M059J (cell line): ENCODE measurements at places on chromosomes 5 and 9. TPM values are rescaled to one million over a fixed set of nuclear protein-coding genes. Genes with fewer than 3 reads are reported as not detected.

DNA sequence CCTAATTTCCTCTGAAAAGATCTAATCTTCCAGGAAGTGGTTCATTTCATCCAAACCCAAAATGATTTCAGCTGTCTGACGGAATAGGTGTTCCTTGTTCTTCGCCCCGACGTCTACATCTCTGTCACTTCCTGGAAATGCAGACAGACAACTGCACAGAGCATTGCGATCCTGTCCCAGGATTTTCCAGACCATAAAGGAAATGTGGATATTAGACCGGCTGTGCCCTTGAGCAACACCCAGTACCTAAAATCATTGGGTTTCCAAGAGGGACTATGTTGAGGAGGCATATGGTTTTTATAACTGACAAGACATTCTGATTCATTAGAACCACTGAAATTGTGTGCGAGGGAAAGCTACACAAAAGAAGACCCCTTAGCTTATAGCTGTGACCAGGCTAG, 74.2 kb downstream of the MSX2 start:
- no peak for DNase-seq

Gene PCDHGC3
- total RNA-seq, result 41.3 and 88.4 TPM in 2 replicates

Gene WNT8A
- total RNA-seq, result 0.12 and 0.54 TPM in 2 replicates

DNA sequence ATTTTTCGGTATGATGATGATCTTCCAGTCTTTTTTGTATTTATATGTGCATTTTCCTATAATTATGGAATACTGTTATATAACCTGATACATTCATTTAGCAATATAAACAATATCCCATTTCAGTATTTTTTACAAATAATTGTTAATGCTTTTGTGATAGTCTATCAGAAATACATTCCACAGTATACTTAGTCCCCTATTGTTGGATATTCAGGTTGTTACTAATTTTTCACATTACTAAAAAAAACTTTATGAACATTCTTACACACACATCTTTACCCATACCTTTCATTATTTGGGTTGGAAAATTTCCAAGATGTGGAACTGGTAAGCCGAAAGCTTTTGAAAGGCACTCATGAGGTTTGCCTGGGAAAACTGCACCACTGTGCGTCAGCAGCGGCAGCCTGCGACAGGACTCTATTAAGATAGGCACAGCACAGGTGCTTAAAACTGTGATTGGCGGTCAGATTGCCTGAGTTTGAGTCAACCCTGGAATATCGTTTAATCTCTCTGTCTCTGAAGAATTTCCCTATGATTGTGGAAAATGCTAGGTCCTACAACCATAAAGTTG, 147.5 kb upstream of the ERCC6L2 start:
- DNase-seq, result no peak

- peak; percentile 69 for DNase-seq
These were observed 58.7 kb downstream of the NXNL2 start for GRCh38 chr9:88593537-88594185.

DNA sequence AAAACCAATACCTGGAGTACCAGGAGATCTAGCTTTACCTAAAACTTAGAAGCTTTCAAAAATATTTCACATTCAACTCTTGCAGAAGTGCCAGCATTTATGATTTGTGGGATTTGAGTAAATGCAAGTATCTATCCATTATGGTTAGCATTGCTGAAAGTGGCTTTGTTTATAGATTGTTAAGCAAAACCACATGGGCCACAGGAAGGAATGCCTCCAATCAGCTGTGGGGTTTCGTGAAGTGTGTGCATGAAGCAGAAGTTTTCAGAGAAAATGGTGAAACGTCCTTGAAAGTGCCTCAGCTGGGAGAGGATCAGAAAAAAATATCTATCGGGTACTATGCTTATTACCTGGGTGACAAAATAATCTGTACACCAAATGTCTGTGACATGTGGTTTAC, 4.2 kb downstream of the LECT2 start:
- DNase-seq, result peak; percentile 7

- DNase-seq, result no peak
These were observed 7.4 kb downstream of the LRRC14B start for GRCh38 chr5:198516-199196.

- no peak for DNase-seq
These were observed 206.9 kb downstream of the FSTL4 start for GRCh38 chr5:133405275-133406034.

Gene RFK
- total RNA-seq, result 37.6 and 42.7 TPM in 2 replicates

DNA sequence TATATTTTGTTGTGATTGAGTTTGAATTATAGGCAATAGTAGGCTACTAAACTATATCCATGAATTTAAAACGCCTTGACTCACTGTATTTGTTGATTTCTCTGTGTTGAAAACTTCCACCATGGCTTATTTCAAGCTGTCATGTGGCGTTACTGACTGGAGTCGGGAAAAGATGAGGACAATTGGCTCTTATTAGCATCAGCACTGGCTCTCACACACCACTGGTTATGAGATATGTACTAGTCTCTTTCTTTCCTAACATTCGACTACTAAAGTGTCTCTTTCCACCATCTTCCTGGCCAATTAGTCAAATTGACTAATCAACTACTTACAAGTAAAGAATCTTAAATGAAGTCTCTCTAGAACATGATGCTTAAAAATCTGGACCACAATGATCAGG, 9.1 kb upstream of the DAB2 start:
- DNase-seq, result no peak

- DNase-seq, result no peak
These were observed 11.5 kb upstream of the IRX2 start for GRCh38 chr5:2762744-2763532.

DNA sequence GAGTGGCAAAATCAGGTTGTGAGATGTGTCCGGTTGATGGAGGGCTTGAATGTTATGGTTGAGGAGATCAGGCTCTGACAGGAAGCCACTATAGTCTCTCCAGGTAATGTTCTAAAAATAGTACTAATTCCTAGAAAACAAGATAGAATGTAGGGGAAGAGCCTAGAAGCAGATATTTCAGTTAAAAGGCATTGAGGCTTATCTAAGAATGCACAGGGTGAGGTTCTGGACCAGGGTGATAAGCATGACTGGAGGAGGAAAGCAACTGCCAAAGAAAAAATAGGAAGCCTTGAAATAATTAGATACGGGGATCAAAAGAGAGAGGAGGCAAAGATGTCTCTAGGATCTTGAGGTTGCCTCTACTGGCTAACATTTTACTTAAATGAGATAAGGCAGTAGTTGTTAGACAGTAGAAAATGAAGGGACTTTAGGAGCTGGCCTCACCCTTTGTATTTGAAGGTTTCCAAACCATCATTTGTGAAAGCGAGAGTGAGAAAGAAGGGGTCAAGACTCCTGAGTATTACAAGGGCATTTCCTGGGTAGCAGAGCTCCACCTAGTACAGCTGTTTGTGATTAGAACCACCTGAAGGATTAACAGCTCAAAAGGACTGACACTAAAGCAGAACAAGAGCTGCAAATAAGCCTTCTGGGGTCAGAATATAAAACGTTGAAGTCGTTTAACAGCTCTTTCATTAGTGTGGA, 15.4 kb upstream of the ARL15 start:
- no peak for DNase-seq

- peak; percentile 90 for DNase-seq
These were observed 786.5 kb upstream of the ACO1 start for GRCh38 chr9:31597977-31598376.

Gene C9orf72
- total RNA-seq, result 2.9 and 5.8 TPM in 2 replicates

DNA sequence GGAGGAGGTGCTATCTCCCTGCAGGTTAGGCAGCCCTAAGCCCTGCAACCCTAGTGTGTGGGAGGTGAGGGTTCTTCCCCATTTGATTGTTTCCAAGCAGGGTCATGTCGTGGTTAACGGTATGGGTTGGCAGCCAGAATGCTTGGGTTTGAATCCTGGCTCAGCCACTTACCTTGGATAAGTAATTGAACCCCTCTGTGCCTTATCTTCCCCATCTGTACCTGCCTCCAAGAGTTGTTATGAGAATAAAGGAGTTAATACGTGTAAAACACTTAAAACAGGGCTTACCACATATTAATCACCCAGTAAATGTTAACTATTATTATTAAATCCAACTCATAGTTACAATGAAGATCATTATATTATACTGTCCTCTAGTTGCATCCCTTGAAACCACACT, 52.2 kb upstream of the SPATA31E1 start:
- DNase-seq, result peak; percentile 82

Gene DOK3
- 2.2 and 6.7 TPM in 2 replicates for total RNA-seq

GRCh38 chr5:142615948-142616347, 69.9 kb downstream of the FGF1 start:
- no peak for DNase-seq

- no peak for DNase-seq
These were observed 248.2 kb downstream of the EFNA5 start for GRCh38 chr5:107422494-107422893.

GRCh38 chr9:79362100-79363081, 209.4 kb upstream of the TLE4 start:
- peak; percentile 67 for DNase-seq

Gene MCTP1
- 0.02 TPM in 1 of 2 replicates, not detected in the other for total RNA-seq

- no peak for DNase-seq
These were observed 795 bp upstream of the ASS1 start for GRCh38 chr9:130443840-130444492.

DNA sequence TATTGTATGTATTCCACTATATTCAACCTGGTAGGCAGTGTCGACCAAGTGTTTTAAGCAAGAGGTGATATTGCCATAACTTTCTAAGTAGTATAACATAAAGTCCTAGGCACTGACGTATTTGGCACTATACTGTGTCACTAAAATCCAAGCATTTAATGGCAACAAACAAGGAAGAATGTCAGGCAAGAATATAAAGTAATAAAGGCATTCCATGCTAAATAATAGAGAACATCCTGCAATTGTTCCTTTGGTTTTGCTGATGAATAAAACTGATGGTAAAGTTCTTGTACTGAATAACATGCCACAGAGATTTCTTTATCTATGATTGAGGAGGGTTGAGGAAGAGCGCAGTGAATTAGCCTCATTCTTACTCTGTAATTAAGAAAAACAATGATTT, 256.9 kb downstream of the HINT1 start:
- no peak for DNase-seq

DNA sequence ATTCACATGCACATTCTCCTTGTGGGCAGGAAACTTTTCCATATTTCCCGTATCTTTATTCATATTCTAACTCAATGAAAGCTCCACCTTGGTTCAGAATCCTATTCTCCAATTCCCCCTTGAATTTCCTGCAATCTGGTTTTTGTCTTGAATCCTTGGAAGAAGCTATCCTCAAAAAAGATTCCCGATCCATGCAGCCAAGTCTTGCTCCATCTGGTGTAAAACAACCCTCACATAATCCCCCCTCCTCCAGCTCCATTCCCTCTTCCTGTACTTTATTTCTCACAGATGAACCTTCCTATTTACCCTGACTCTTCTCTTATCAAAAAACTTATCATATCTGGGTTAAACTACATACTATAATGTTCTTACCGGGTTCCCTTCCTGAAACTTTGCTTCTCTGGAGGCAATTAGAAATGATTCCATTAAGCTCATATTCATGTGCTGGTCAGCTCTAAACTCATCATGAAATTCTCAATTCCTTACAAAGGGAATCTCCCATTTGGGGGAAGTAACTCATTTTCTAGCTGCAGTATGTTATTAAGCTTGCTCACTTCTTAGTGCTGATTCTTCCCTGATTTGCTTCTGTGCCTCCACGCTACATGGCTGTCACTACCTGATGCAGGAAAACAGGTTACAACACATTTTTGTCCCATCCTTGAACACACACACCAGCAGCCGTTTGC, 81.7 kb downstream of the GNAQ start:
- no peak for DNase-seq

Gene CDC25C
- total RNA-seq, result 20.5 and 28.4 TPM in 2 replicates

Gene NTRK2
- total RNA-seq, result 0.44 and 1.1 TPM in 2 replicates

Gene GABRA1
- not detected in 2 replicates for total RNA-seq

- DNase-seq, result no peak
These were observed 4.7 kb upstream of the RECK start for GRCh38 chr9:36031774-36032555.

- peak; percentile 29 for DNase-seq
These were observed 11.7 kb upstream of the EXOSC2 start for GRCh38 chr9:130681769-130682420.

Gene RRAGA
- total RNA-seq, result 71.3 and 83.9 TPM in 2 replicates

DNA sequence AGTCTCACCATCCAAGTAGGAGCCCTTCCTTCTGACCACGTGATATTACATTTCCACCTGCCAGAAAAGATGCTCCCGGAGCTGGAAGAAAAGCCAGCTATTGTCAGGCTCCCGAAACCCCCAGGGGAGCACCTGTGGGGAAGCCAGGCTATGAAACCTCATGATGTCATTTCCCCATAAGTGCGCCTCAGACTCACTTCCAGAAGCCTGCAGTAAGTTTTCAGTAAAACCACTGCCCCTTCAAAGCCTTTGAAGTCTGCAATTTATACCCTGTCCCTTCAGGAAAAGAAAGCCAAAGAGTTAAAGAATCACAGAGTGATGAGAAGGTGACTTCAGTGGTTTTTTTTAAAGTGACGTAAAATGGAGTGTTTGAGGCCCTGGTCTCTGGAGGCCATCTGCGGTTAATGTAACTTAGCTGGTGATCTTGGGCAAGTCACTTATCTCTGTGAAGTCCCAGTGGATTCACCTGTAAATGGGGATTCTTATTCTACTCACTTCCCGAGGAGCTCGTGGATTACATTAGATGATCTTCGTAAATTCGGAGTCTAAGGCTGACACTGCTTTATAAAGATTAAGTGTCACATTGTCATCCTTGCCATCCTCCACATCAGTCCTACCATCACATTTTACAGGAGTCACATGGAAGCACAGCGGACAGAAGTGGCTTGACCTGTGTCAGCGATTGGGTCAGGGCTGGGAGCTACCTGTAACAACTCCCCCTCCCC, 2.6 kb upstream of the SEMA6A start:
- DNase-seq, result no peak

Gene PLK2
- 1,040 and 1,179 TPM in 2 replicates for total RNA-seq

Gene OTULINL
- total RNA-seq, result 13.3 and 24.7 TPM in 2 replicates

DNA sequence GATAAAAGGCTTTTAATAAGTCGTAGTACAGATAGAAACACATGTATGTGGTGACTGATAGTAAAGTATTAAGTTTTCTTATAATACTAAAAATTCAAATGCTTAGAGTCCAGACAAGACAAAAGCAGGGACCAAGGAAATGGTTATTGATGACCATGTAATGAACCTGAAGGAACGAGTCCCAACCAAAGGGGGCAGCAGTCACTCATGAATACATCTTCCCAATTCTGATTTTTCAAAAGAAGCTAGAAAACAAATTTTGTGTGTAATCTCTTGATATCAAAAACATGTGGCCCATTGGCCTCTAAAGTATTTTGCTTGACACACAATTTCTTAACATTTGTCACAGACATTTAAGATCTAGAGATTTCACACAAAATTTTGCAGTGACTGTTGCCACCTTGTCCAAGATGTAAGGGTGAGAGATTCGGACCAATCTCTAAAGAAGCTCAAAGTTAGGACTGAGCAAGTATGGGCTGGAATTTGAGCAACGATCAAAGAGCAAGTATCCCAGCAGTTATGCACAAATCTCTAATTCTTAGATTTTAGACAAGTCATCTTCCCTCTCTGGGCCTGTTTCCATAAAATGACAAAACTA, 66.8 kb downstream of the ARL15 start:
- peak; percentile 32 for DNase-seq

- no peak for DNase-seq
These were observed 22.0 kb downstream of the LHX3 start for GRCh38 chr9:136182850-136183422.

- no peak for DNase-seq
These were observed 50.7 kb downstream of the SPEF2 start for GRCh38 chr5:35668319-35668718.
